ENCODE measurements at places on chromosomes 6 and 20. TPM values are rescaled to one million over a fixed set of nuclear protein-coding genes. Genes with fewer than 3 reads are reported as not detected.

GRCh38 chr6:127186889-127187288, 68.4 kb downstream of the RSPO3 start:
- DNase-seq: no peak

GRCh38 chr20:9025643-9026042, 43.2 kb upstream of the PLCB4 start:
- peak; percentile 33 for DNase-seq

GRCh38 chr6:73393278-73393677, 1.4 kb upstream of the DDX43 start:
- DNase-seq: no peak

DNA sequence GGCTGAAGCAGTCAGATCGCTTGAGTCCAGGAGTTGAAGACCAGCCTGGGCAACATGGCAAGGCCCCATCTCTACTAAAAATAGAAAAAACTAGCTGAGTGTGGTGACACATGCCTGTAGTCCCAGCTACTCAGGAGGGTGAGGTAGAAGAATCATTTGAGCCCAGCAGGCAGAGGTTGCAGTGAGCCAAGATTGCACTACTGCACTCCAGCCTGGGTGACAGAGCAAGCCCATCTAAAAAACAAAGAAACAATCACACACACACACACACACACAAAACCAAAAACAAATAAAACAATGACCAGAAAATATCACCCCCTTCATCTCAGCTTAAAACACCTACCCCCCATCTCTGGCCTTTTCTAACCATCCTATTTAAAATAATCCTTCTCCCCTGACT, 68.0 kb downstream of the BTBD9 start:
- no peak for DNase-seq

DNA sequence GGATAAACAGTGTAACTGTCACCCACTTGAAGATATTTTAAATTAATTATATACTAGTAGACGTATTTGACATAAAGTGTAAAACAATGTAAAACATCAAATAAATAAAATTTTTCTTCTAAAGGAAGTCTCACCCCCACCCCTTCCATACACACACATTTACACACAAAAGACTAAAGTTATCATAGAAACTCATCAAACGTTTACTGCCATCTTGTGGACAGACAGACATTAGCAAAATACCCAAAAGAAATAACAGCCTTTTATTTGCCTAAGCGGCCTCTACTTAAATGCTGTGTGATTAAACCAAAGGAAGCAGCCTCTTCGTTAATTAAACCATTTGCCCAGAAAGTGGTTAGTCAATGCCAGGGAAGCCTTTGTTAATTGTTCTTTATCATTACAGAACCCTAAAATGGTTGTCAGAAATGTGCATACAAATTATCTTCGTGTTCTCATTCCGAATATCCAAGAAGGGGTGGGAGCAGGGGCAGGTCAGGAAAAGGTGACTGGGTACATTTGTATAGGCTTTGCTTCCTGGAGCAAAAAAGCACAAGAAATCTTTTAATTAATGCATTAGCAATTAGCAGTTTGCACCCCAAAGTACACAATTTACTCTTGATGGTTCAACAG, 176.2 kb upstream of the SASH1 start:
- DNase-seq: peak; percentile 69

- DNase-seq: no peak
These were observed 728 bp downstream of the PSMA7 start for GRCh38 chr20:62142252-62143080.

DNA sequence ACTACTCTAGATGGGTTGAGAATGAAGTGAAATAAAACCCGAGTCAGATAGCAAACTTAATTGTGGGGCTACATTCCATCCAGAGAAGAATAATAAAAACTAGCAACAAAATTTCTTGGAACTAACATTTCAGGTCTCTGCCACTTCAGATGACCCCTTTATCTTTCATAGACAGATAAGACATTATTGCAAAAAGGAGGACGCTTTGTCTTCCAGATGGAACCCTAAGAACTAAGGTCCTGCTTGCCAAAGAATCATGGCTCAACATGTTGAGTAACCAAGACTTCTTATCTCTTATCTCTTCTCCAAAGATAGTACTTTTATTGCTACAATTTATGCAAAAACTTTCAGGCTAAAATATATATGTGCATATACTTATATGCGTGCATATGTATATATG, 221.1 kb upstream of the PREP start:
- peak; percentile 73 for DNase-seq

DNA sequence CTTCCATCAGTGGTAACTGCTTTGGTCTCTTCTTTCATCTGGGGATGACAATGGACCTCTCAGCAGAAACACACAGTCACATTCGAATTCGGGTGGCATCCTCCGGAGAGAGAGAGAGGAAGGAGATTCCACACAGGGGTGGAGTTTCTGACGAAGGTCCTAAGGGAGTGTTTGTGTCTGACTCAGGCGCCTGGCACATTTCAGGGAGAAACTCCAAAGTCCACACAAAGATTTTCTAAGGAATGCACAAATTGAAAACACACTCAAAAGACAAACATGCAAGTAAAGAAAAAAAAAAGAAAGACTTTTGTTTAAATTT, 6.1 kb downstream of the EDN1 start:
- peak; percentile 49 for DNase-seq

GRCh38 chr6:44561060-44561623, 173.6 kb downstream of the CDC5L start:
- DNase-seq: no peak

GRCh38 chr6:13101409-13101808, 226.9 kb downstream of the TBC1D7 start:
- no peak for DNase-seq

DNA sequence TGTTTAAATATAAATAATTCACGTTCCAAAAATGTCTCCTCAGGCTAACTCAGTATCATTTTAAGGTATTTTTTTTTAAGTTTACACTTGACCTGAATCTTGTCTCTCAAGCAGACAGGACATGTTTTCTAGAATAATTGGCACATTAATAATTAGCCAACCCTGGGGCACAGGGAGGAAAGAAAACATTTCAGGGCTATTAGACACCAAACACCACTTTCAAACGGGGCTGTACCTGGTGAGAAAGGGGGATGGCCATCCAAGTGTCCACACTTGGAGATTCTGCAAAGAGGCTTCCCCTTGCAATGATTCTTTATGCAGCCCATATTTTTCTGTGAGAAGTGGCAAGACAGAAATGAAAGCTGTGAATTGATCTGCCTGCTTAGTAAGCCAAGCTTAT, 560.8 kb downstream of the CD109 start:
- DNase-seq: peak; percentile 13

PRR18 gene
- not detected for total RNA-seq

BICRAL gene
- total RNA-seq: 4.5 TPM

SYNE1 gene
- total RNA-seq: 145 TPM

USP49 gene
- 3.0 TPM for total RNA-seq

HLA-C gene
- 361 TPM for total RNA-seq

TENT5A gene
- 22.9 TPM for total RNA-seq
